ENCODE measurements at places on chromosomes 6 and 20.

GRCh38 chr6:151757506-151757955 is 50.0 kb upstream of the ESR1 start:
- no peak for DNase-seq

DNA sequence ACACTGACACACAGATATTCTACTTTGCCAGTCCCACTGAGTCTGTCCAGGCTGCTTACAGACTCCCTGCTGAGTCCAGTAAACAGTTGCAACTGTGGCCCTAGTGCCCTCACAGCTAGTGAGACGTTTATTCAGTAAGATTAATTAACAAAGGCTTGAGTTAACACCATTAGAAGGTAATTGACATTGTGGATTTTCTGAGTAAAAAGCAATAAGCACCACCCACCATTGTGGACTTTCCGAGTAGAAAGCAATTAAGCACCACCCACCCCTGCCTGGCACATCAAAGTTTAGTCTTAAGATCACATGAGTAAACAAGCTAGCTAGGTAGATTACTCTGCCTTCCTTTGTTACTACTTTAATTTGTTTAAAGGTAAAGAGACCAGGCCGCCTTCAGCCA is 408.6 kb upstream of the IMPG1 start:
- no peak for DNase-seq

GRCh38 chr6:37861452-37861851 is 41.9 kb downstream of the ZFAND3 start:
- no peak for DNase-seq

- DNase-seq, result no peak
These were observed 172.7 kb upstream of the NOX3 start for GRCh38 chr6:155628306-155628705.

GRCh38 chr20:37977338-37977737 is 55.9 kb downstream of the TTI1 start:
- no peak for DNase-seq

GRCh38 chr6:81265106-81265505 is 487.4 kb downstream of the TENT5A start:
- DNase-seq, result no peak

GRCh38 chr6:68226460-68226859 is 408.6 kb upstream of the ADGRB3 start:
- DNase-seq, result no peak

- no peak for DNase-seq
These were observed 87.5 kb upstream of the TMEM170B start for GRCh38 chr6:11450037-11450436.

DNA sequence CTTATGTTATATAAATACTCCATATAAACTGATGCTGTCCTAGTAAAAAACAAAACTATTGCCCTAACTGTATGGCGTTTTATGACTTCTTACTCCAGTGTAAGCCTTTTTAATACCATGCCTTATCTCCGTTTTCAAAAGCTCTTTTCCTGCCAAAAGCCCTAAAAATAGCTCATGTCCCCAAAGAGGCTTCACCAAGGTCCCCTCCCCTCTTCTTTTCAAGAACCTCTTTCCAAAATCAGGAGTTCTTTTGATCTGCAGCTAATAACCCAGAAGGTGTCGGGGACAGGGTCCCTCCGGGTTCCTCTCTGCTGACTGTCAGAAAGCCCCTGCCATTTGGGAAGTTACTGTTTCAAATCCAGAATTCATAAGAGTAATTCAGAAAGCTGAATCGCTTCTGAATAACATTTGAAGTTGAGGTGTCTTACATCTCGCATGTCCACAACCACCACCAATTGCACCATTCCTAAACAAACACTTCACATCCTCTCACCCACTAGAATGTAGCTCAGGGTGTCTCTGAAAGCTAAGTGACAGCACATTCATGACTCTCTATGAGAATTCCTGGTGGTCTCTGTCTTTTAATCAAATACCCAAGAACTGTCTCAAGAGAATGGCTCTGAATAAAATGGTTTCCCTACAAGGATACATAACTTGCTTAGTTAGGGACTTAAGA is 13.3 kb downstream of the TASP1 start:
- no peak for DNase-seq

DNA sequence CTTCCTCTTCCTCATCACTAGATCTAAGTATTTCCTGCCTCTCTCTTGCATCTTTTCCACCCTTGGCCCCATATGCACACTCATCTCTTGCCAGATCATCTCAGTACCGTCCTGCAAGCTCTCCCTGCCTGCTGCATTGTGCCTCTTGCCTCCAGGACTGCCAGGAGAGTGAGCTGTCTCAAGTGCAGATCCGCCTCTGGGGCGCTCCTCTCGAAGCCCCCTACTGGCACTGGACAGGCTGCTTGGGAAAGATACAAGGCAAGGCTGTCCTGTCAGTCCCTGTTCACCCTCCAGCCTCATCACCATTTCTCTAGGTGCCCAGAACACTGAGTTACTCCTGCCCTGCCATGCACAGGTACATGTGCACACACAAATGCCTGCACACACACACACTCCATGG is 10.2 kb downstream of the SYNDIG1 start:
- DNase-seq, result no peak

DNA sequence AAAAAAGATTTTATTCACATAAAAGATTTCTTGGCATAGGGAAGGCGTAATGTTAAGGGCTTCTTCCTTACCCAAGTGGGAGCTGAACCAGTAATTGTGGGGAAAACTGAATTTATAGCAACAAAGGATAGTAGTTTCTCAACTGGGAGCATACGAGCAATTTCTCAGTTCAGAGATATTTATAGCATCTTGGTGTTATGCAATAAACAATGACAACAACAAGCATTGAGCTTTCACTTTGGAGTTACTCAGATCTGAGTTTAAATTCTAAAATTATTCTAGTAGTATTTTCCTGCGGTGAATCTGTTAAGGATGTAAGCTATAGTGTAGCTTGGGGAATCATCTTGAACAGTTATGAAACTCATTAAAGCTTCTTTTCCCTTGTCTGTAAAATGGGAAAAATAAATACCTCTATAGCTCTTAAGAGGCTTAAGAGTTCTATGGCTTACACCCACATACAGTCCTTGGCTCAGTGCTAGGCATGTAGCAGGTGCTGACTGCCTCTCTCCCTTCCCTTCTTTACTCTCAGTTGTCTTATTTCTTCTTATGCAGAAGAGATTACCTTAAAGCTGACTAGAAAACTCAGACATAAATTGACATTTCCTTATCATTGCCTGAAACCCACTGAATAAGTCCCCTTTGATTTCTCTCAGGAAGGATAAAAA is 58.8 kb downstream of the SAMD5 start:
- no peak for DNase-seq

DNA sequence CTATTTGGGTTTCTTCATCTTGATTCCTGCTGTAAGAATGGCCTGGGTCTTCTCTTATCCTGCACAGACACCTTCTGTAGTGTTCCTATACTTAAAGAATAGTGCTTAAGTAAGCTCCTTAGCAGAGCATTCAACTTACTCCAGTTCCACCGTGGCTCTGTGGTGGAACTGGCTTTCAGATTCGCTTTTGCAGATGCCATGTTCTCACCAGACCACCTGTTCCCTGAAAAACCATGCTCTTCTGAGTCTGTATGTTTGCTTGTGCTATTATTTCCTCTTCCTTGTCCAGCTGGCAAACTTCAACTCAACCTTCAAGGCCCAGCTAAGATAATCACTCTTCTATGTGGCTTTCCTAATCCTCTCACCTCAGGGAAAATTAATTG is 4.9 kb downstream of the ELMO2 start:
- no peak for DNase-seq

DNA sequence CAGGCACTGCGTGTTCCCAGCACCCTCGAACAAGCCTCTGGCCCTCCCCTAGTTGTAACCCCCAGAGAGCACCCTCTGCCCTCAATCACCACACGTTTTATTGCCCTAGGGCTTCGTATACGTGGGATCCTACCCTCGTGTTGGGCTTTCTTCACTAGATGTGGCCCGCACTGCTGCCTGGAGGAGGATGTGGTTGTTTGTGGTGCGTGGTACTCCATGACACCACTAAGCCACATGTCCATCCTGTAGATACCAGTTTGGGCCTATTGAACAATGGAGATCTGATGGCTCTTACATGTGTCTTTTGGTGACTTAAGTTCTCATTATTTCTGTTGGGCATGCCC is 17.0 kb downstream of the SLC2A4RG start:
- no peak for DNase-seq

DNA sequence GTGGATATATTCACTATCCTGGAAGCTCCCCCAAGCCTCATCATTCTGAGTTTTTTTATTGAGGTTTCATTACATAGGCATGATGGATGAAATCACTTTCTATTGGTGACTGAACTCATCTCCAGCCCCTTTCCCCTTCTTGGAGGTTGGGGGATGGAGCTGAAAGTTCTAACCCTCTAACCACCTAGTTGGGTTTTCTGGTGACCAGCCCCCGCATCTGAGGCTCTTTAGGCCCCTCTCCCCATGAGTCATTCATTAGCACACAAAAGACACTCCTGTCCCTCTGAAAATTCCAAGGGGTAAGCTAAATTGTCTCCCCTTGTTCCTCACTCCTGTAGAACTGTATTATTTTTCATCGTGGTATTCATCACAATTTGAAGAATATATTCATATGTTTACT is 33.3 kb downstream of the GFRA4 start:
- no peak for DNase-seq

GRCh38 chr6:166955121-166955864 is 1.1 kb downstream of the RNASET2 start:
- no peak for DNase-seq

- no peak for DNase-seq
These were observed 54.6 kb downstream of the MAN1A1 start for GRCh38 chr6:119294984-119295383.

DNA sequence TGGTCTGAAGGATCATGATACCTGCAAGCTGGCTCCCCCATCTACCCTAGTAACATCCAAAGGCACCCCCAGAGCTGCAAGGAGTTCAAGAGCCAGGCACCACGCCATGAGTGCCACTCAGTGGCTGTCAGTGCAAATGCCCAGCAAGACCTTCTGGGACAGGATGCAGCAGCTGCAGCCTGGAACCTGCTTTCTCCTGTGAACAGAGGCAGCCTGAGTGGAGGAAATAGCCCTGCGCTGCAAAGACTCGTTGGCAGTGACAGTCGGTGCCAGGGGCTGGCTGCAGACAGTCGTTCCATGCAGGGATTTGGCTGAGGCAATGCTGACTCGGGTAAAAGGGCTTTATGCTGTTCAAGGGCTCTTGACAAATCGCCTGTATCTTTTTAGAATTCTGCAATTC is 15.7 kb upstream of the SSTR4 start:
- no peak for DNase-seq

- DNase-seq, result no peak
These were observed 31.4 kb upstream of the GSTA5 start for GRCh38 chr6:52872031-52872430.

DNA sequence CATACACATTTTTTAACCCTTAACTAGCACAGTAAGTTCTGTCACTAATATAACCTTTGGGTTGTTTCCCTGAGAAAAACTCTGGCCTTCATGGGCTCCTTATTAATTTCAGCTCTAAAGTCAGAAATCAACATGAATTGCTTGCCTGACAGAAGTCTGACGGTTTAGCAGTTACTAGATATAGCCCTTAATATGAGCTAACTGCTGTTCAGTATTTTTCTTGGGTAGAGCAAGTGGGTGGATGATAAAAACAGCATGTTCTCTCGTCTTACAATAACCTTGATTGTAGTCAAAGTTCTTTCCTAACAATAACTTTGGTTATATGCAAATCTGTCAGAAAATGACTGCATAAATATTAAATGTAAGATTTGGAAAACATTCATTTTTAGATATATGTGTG is 81.0 kb downstream of the SH3BGRL2 start:
- no peak for DNase-seq

DNA sequence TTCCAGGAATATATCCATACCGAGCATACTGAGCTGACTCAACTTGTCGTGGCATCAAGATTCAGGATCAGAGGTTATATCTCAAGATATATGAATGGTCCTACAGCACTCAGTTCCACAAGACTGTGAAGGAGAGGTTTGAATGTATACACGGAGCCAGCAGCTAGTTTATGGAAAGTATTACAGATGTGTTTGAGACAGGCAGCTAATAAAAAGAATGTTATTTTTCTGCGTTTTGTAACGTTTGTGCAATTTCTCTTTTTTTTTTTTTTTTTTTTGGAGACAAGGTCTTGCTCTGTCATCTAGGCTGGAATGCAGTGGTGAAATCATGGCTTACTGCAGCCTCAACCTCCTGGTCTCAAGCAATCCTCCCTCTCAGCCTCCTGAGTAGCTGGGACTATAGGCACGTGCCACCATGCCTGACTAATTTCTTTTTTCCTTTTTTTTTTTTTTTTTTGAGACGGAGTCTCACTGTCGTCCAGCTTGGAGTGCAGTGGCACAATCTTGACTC is 3.4 kb upstream of the FAM110A start:
- DNase-seq, result no peak

DNA sequence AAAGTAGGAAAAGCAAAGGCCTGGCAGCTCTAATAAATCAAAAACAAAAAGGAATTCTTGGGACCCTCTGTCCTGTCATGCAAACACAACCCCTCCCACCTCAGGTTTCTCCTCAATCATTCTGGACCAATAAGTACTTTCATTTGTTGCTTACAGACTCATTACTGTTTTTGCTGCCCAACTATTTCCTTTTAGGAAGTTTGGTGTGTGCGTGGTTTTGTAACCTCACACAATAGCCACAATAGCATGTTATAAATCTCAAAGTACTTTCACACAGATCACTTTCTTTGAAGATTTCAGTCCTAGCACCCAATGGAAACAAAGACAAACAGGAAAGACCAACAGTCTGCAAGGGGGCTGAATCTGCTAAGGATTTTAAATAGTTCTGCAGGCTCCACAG is 4.5 kb downstream of the MRPL14 start:
- no peak for DNase-seq

DNA sequence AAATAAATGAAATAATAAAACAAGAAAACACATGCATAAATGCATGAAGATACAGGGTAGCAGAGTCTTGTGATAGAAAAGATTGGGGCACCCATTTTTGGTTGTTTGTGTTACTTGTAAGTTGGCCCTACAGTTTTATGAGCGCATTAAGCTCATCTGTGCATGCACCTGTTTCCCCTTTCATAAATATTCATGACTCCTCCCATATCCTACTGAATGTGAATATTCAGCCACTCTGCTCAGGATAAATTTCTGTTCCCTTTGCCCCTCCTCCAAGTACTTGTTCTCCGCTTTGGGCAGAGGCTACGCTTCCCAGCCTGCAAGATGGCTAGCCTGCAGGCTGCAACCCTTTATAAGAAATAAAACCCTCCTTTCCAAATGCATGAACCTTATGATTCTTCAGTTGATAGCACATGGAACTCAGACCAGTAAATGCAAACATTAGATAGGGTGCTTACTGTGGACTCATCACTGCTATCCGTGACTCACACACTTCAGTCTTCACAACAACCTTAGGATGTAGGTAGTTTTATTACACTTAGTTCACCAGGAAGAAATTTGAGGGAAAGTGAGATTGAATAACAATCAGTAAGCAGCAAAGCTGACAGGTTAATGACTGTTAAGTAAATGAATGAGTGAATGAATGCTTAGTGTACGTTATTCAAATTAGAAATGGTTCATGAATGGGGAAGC is 15.0 kb downstream of the ALDH8A1 start:
- DNase-seq, result no peak

All from urinary bladder (tissue), 4 donors.